ENCODE measurements at places on chromosomes 11 and 22.

GRCh38 chr22:17552737-17553136, 10.6 kb upstream of the SLC25A18 start:
- DNase-seq: no peak

DNA sequence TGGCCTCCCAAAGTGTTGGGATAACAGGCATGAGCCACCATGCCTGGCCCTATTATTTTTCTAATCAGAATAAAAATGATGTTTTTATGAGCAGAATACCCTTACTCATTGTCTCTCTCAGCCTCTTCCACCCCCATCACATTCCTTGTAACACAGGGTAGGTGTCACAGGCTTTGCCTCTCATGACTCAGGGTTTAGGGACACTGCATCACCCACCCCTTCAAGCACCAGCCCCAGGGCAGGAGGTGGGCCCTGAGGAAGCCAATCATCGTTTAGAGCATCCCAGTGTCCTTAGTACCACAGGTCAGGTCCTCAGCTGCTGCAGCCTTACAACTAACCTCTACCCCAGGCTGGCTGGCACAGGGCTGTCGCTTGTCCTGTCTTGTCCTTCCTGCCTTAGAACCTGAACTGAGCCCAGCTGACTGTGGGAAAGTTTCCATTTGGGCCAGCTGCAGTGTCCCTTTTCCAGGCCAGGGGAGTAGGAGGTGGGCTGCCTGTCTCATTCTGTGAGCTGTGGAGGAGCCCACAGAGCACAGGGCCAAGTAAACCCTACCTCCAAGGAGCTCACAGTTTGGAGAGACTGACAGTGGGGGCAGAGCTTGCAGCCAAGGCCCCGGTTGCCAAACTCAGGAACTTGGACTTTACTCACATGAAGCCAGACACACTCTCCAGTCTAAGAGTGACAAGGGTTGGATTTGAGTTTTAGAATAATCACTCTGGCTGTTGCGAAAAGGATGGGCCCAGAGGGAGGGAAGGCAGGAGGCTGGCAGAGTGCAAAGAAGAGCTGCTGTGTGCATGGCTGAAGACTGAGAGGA, 19.5 kb upstream of the UVRAG start:
- no peak for DNase-seq

GRCh38 chr22:35684732-35685131, 32.9 kb upstream of the APOL5 start:
- DNase-seq: no peak

DNA sequence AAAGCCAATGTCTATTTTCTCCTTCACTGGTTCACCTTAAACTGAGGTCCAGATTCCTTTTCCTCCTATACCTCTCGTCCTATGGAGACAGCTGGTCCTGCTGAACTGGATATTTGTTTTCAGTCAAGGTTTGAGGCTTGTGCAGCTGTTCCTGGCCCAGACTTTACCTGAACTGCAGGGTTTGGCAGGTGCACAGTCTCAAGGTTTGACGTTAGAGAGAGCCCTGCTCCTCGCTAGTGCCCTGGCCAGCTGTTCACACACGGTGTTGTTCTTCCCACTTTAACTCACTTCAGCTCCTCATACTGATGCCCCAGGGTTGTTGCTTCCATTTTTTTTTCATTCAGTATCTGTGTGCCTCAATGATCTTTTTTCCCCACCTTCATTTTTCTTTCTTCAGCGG, 74.0 kb upstream of the TTC12 start:
- DNase-seq: no peak

- no peak for DNase-seq
Observed at GRCh38 chr22:30628491-30628890, 7.1 kb upstream of the SLC35E4 start.

DNA sequence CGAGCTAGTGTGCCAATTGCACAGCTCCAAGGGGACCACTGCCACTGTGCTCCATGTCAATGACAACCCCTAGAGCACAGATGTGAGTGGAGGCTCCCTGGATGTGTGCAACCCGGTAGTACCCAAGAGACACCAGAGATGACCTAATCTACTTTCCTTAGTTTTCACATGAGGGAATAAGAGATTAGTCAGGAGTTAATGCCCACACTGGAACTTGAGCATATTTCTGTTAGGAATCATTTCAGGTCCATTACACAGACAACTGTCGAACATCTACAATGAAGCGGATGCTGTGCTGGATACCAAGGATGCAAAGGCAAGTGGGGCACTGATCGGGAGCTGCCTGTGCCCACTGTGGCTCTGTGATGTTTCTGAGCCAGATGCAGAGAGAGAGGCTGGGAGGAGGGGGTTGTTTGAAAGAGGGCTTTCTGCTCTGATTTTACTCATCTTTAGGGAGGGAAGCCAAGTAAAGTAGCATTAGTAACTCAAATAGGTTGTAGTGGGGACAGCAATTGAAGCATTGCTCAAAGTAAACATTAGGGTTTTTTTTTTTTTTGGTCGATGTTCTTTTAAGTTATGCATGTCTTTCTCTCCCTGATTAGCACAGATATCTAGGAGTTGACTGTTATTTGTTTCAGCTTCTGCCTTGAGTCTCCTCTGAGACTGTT, 82.5 kb upstream of the SORL1-AS1 start:
- no peak for DNase-seq

DNA sequence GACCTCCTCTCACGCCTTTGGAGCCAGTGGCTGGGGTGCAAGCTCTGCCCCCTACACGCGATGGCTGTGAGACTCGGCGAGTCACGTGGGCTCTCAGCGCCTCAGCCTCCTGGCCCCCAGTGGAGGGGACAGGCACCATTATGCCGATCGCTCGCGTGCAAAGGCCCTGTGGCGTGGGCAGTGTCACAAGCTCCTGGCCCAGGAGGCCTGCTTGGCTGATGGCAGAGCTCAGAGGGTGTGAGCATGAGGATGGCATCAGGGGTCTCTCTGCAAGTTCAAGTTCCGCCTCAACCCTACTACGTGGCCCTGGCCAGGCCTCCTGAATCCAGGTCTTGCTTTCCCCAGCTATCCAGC, 90.8 kb upstream of the KCNQ1OT1 start:
- no peak for DNase-seq

DNA sequence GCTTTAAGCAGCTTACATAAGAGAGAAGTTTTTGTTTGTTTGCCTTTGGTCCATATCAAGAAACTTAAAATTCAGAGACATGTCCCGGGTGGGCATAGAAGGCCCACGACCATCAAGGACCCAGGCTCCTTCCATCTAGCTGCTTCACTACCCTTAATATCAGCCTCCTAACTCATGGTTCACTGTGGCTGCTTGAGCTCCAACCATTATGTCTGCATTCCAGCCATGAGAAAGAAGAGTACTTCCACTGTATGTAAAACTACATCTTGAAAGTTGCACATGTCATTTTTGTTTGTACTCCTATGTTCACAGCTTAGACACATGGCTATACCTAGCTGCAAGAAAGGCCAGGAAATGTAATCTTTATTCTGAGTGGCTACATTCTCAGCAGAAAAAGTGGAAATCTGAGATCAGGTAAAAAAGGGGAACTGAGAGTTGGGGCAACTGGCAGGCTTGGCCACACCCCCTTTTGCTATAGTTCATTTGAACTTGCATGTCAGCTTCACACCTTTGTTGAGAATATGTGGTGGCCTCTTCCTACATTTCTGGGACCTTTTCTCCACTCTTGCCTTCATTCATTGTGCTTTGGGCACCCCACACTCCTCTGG, 81.3 kb upstream of the TP53I11 start:
- DNase-seq: no peak

GRCh38 chr11:5528495-5528894, 12.0 kb upstream of the UBQLNL start:
- DNase-seq: no peak

- DNase-seq: no peak
Observed at GRCh38 chr11:122393209-122393860, 262.2 kb upstream of the UBASH3B start.

GRCh38 chr11:74937696-74938475, 11.0 kb downstream of the XRRA1 start:
- no peak for DNase-seq

- no peak for DNase-seq
Observed at GRCh38 chr22:37487571-37487970, 1.4 kb upstream of the MFNG start.

- DNase-seq: no peak
Observed at GRCh38 chr22:41382098-41382578, 396 bp downstream of the TEF start.

- no peak for DNase-seq
Observed at GRCh38 chr11:35029979-35030682, 108.8 kb upstream of the CD44 start.

DNA sequence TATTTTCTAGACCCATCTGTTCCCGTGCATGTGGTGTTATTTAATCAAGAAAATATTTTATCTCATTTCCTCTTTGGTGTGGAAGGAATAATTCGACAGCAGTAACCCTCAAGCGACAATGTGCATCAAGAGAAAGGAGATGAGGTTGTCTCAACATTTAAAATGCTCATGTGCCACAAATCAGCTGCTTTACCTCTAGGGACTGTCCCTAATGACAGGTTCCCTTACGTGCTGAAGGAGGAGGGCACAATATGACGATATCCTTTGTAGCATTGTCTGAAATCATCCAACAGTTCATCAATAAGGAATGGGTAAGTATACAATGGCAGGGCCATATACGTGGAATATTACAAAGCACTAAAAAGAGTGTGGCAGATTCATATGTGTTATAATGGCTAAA, 7.0 kb upstream of the SYN3 start:
- DNase-seq: no peak

GRCh38 chr11:59201353-59201752, 11.4 kb downstream of the MPEG1 start:
- no peak for DNase-seq

DNA sequence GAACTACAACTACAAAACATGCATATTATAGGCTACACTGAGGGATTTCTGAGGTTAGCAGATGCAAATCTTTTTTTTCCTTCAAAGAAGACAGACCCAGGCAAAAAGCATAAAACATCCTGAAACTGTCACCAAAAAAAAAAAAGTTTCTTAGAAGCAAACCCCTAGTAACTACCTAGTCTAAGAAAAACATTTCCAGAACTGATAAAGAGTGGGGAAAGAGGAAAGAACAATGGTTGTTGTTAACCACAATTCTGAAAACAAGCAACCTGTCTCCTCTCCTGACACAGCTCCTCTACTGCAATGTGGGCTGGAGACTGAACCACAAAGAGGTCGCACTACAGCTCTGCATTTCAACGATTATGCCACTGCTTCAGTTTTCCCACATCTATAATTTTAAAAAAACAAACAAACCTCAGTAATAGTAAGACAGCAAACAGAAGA, 15.0 kb downstream of the DENND5A start:
- no peak for DNase-seq

- DNase-seq: no peak
Observed at GRCh38 chr22:20211997-20212753, 55.9 kb downstream of the RTN4R start.

- no peak for DNase-seq
Observed at GRCh38 chr22:45963821-45964220, 13.1 kb downstream of the WNT7B start.

DNA sequence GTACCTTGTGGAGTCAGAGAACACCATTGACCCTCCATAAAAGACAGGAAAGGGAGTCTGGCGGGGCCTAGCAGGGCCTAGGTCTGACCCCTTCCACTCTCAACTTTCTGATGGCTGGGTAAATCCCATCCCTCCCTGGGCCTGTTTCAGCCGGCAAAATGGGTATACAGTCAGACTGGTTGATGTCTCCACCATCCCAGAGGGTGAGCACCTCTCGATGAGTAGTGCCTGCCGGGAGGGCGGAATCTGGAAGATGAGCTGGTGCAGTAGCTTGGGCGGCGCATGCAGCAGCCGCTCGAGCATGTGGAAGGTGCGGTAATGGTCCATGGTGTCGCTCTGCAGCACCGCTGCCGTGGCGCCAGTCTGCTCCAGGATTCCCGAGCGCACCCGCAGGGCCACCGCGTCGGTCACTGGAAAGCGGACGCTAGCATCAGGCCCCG, 528 bp downstream of the FIBP start:
- no peak for DNase-seq

GRCh38 chr22:27492566-27493201, 308.9 kb downstream of the MN1 start:
- DNase-seq: no peak

Data from cortex of kidney (tissue), 1 donor.